Stimulated activated naive CD8-positive, alpha-beta T cell treated with anti-CD3 and anti-CD28 coated beads, Interleukin-15, amount 100 ng/mL, for 72 hours (primary cell): ENCODE measurements at places on chromosomes 1 and 21.

DNA sequence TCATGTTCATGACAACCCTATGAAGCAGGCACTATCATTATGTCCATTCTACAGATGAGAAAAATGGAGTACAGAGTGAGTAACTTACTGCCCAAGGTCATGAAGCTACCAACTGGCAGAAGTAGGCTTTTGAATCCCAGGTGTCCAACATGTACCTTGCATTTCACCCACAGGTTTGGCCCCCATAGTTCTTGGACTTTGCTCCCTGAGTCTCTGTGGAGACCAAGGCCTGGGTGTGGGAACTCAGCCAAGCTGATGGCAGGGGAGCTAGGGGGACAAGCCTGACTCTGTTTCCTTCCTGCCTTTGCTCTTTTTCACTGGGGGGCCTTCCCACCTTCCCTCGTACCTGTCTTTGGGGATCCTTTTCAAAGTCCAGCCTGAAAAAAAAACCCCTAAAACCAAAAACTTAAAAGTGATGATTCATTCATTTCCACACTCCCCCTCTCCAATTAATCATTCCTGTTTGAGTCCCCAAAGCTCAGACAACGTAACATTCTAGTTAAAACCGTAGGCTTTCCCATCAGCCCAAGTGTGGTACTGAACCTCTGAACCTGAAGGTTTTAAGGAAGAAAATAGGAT lies 8.5 kb upstream of the TTC22 start:
- DNase-seq = no peak

DNA sequence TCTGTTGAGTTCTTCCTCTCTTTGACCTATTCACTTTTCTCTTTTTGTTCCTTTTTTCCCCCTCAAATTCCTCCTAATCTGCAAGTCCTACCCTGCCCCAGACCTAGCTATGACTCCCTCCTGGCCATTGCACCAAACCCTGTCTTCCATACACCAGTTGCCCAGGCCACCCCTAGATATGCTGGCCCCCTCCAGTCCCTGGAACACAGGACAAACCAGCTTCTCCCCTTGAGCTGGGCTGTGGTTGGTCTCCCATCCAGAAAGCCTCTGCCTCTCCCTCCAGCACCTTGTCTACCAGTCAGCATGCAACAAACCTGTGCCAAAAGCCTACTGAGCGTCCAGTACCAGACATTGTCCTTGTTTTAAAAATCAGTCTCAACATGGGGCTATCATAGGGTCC lies 59.4 kb downstream of the ELK4 start:
- no peak for DNase-seq

DNA sequence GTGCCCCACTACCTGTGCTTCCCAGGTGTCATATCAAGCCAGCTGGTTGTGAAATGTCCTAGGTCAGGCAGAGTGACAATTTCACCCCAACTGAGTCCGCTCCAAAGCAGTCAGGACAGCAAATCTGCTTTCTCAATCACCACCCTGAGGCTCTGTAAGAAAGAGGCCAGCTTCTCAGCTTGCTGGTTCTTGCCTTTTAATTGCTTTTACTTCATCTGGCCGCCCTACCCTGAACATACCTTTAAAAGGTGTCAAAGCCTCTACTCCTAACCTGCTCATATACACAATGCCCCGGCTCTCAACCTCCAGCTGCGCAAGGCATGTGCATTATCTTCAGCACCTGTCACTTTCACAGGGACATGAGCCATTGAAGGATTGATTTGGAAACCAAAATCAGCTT lies 581.6 kb downstream of the NPHP4 start:
- DNase-seq = no peak

GRCh38 chr1:8674481-8674880 lies 143.0 kb downstream of the RERE start:
- DNase-seq = no peak

DNA sequence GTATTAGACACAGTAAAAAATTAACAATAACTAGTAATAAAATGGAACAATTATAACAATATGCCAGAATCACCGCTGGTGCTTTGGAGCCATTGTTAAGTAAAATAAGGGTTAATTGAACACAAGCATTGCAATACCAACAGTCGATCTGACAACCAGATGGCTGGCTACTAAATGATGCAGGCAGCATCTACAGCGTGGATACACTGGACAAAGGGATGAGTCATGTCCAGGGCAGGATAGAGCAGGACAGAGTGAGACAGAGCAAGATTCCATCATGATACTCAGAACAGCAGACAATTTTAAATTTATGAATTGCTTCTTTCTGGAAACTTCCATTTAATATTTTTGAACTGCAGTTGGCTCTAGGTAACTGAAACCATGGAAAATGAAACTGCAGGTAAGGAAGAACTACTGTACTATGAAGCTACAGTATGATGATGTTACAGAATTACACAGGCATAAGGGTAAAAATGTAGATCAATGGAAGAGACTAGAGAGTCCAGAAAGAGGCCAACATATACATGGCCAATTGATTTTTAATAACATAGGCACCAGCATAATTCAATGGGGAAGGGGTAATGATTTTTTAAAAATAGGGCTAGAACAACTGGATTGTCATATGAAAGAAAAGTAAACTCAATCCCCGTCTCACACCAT lies 168.7 kb downstream of the RRAGC start:
- DNase-seq = no peak

DNA sequence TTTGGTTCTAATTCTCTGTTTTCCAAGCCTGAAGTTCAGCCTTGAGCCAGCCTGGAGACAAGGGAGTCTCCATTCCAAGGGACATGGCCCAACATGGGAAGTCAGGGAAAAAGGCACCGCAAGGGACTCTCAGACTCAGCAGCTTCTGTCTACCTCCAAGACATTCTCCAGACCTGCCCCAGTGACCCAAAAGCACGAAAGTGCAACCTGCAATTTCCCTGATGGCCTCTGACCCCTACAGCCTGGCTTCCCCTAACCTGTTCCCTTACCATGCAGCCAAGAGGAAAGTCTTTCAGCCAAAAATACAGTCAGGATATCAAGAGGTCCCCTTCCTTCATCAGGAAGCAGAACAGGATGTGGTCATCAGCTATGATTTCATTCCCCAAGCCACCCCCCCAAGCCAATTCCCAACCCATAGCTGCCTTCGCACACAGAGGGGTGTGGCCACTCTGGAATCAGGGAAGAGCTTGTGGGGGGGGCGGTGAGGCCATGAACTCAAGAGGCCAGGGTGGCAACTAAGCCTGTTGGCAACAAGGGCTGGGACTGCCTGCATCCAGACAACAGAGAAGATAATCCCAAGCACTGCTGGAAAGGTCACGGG lies 59.2 kb downstream of the TIAM1 start:
- DNase-seq = no peak

- no peak for DNase-seq
Measured at GRCh38 chr21:33259428-33259827, 6.7 kb upstream of the IL10RB start.

DNA sequence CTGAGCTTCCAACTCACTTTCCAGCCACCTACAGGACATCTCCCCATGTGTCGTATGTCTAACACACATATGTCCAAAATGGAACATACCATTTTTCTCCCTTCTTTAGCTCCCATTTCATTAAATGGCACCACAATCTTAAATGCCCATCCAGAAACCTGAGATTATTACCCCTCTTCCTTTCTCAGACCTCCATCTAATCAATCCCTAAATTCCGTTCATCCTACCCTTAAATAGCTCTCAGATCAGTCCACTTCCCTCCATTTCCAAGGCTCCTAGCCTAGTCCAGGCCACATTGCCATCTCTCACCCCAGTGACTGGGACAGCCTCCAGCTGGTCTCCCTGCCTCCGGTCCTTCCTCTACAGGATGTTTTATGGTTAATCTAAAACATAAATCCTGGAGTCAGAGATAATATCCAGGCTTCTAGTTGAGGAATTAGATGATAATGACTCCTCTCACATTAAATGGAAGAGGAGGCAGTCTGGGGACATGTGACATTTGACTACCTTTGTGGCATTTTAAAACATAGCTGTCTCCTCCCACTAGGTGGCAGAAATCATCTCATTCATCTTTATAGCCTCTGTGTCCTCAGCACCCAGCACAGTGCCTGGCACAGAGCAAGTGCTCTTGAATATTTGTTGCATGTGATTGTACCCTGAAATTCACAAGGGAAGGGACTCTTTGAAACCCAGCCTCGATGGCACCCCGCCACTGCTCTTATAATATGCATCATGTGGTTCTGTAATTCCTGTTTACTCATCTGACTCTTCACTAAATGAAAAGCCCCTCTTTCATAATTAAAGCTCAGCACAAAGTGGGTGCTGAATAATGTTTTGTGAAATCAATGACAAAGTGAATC lies 102.3 kb downstream of the TMEM53 start:
- no peak for DNase-seq

- no peak for DNase-seq
Measured at GRCh38 chr1:40058453-40059337, 18.2 kb downstream of the CAP1 start.

GRCh38 chr1:1273512-1274298 lies at the start of gene UBE2J2:
TSS of gene UBE2J2 (minus strand) at chr1:1273854. CDS start at chr1:1267992, 5,862 bp downstream.
- peak; percentile 92 for DNase-seq

- DNase-seq = no peak
Measured at GRCh38 chr1:5921129-5921528, 71.1 kb downstream of the NPHP4 start.

DNA sequence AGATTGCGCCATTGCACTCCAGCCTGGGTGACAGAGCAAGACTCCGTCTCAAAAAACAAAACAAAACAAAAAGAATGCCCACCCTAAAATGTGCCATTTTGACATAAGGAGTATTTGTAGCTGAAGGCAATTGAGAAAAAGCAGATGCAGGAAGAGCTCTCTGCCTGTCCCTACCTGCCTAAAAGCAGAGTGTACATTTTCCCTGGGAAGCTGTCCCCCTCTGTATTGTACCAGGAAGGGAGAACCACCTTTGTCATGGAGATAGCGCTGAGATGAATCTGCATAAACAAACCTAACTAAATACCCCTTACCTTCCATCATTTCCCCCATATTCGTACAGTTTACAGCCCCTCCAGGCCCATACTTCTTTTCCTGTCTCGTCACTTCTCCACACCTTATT lies 94.4 kb upstream of the SLC45A1 start:
- DNase-seq = no peak

DNA sequence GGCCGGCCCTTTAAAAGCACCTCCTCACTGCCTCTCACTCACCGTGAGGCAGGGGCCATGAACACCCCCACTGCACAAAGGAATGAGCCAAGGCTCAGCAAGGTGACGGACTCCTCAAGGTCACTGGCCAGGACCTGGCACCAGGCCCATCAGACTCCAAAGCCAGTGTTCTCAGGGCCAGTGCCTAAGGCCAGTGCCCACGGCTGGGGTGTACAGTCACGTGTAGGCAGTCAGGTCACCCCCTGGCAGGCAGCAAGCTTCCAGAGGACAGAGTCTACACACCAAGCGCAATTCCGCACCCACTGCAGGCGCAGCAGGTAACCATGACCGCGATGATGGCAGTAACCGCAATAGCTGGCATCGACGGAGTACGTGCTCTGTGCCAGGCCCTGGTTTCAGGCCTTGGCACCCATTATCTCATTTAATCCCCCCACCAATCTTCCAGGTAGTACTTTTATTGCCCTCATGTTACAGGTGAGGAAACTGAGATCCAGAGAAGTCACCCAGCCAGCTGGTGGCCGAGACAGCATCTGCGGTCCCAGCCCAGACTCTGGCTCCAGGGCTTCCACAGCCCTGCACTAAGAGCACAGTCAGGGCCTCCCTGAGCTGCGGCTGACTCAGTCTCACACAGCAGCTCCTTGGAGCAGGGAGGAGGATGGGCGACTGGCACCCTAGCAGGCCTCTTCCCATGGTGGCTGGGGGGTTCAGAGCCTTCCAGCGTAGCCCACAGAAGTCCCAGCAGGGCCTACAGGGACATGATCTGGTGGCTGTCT lies 27.0 kb downstream of the RAP1GAP start:
- no peak for DNase-seq

- no peak for DNase-seq
Measured at GRCh38 chr1:55898181-55898580, 681.2 kb downstream of the PLPP3 start.

DNA sequence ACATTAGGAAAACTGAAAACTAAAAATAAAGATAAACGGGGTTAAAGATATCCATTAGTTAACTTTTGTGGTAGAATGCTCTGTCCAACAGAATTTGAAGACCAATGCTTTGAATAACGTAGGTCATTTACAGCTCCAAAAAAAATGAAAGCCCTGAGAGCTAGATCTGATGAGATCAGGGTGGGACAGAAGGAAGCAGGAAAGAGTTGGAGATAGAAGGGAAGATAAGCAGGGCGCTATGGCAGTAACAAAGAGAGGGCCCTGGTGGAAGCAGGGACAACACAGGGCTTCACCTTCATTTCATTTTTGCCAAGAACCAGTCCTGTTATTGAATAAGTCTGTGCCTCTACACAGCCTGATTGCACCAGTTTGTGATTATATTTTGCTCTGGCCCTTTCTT lies 51.0 kb upstream of the RGS8 start:
- no peak for DNase-seq

DNA sequence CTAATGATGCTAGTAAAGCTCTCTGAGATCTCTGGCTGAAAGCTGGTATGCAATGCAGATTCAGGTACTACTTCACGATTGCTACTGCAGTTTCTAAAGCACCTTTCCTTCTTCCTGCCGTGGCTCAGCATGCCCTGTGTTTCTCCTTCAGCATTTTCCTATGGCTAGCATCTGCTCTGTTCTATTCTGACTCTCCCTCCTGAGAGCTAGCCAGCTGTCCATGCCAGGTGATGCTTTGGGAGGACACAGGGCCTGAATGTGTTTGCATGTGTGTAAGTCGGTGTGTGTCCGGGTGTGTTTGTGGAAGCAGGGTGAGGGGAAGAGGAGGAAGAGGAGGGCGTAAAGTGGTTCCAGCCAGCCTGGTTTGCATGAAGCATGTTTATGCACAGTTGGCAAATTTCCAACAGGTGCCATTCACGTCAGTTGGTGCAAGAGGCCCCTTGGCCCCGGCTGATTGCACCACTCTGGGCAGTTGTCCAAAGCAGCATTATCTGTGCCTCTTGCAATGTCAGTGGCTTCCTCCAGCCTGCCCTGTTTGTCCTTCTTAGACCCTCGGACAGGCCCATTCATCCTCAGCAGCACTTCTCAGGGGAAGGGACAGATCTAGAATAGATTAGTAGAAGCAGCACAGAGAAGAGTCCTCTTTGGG lies 433.3 kb downstream of the DISC1 start:
- no peak for DNase-seq

DNA sequence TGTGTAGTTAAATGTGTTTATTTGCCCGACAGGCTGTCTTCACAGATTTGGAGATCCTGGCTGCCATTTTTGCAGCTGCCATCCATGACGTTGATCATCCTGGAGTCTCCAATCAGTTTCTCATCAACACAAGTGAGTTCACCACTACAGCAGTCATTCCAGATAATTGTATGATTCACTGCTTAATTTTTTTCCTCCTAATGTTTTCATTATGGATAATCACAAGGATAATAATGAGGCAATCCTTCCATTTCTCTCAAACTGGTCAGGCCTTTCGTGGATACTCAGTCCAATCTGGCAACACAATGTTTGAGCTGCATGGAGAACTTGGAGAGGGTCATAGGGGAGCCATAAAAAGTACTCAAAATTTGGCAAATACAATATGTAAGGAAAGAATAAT lies 168.3 kb upstream of the SGIP1 start:
- no peak for DNase-seq
